ENCODE measurements at places on chromosomes 6 and 20. TPM values are rescaled to one million over a fixed set of nuclear protein-coding genes. Genes with fewer than 3 reads are reported as not detected.

Gene BMP2
- total RNA-seq, result 9.7 TPM

Gene VSX1
- total RNA-seq, result not detected

Gene HCK
- not detected for total RNA-seq

Gene CST3
- 196 TPM for total RNA-seq

Gene E2F1
- 63.9 TPM for total RNA-seq

Gene SPEF1
- not detected for total RNA-seq

Gene CST4
- not detected for total RNA-seq

Gene GRIK2
- total RNA-seq, result 0.97 TPM

Gene PTCRA
- not detected for total RNA-seq

Gene RBL1
- 37.7 TPM for total RNA-seq

Gene NOL7
- total RNA-seq, result 354 TPM

Gene TMC2
- total RNA-seq, result not detected

Gene CDH26
- not detected for total RNA-seq

Gene AFDN
- total RNA-seq, result 118 TPM

Measured in SJSA1 (cell line).